Pancreas (tissue), 10 donors: ENCODE measurements at places on chromosomes 13 and 19. TPM values are rescaled to one million over a fixed set of nuclear protein-coding genes. Genes with fewer than 3 reads are reported as not detected.

- no peak overlapping the region for H3K4me3 ChIP-seq
- H3K4me1 ChIP-seq: no peaks in the 10 kb centered on the region
- no peaks in the 10 kb centered on the region for H3K27me3 ChIP-seq
- no peak for DNase-seq
Measured at GRCh38 chr19:41029524-41030432, 38.7 kb downstream of the CYP2B6 start.

GRCh38 chr13:42384265-42384664 is 112.3 kb downstream of the AKAP11 start:
- H3K4me1 ChIP-seq: no peaks in the 10 kb centered on the region
- H3K27me3 ChIP-seq: no peaks in the 10 kb centered on the region
- DNase-seq: no peak
- H3K27ac ChIP-seq: no peak overlapping the region
- no peak overlapping the region for H3K4me3 ChIP-seq
- no peaks in the 10 kb centered on the region for H3K36me3 ChIP-seq

DNA sequence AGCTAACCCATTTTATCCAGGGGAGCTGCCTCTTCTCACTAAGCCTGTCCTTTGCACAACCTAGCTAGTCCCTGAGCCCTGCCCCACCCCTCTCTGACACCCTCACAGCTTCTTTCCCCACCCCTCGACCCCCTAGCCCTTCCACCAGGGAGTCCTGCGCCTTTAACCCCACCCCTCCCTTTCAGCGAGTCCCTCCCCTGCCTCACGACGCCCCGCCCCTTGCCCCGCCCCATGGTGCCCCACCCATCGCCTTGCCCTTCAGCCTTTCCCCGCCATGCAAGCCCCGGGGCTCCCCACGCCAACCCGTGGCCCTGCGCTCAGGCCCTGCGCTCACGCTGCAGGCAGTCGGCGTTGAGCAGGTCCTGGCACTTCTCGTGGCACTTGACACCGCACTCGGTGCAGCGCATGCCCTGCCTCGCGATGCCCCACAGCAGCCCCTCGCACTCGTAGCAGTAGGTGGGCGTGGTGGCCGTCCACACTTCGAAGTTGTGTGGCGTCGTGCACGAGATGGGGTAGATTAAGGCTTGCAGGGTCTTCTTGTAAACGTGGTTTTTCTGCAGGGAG is 40.0 kb downstream of the UNC13A start:
- DNase-seq: no peak
- no peaks in the 10 kb centered on the region for H3K27me3 ChIP-seq
- H3K4me3 ChIP-seq: no peak overlapping the region
- no peaks in the 10 kb centered on the region for H3K36me3 ChIP-seq

GRCh38 chr13:111404746-111405145 is 84.3 kb downstream of the TEX29 start:
- H3K4me3 ChIP-seq: no peak overlapping the region
- DNase-seq: no peak
- no peak overlapping the region for H3K27ac ChIP-seq
- no peaks in the 10 kb centered on the region for H3K4me1 ChIP-seq

DNA sequence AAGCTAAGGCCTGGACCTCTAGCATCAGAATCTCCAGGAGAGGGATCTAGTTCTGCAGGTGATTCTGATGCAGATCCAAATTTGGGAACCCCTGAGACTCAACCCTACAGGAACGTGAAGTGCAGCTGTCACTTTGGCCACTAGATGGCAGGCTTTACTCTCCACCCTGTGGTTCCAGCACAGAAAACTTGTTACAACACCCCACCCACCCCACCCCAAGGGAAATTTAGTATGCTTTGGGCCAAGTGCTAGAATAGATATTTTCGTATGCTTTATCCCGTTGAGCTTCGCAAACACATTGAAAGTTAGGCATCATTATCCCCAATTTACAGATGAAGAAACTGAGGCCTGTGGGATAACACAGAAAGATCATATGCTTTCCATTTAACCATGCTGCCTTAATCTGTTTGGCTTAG is 232.0 kb downstream of the B3GLCT start:
- no peak overlapping the region for H3K4me3 ChIP-seq
- no peak for DNase-seq
- no peaks in the 10 kb centered on the region for H3K4me1 ChIP-seq

DNA sequence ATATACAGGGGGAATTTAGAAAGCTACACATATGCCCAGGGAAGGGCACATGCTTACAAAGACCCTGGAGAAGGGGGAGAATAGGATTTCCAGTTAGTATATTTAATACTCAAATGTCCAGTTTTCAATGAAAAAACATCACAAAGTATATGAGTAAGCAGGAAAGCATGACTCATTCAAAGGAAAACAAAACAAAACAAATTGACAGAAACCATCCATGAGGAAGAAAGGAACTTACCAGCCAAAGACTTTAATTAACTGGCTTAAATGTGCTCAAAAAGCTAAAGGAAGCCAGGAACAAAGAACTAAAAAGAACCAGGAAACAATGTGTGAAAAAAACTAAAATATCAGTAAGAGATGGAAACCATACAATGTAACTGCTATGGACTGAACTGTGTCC is 716.2 kb upstream of the ARGLU1 start:
- no peak for DNase-seq
- no peaks in the 10 kb centered on the region for H3K4me1 ChIP-seq
- no peak overlapping the region for H3K4me3 ChIP-seq
- no peaks in the 10 kb centered on the region for H3K27me3 ChIP-seq
- H3K27ac ChIP-seq: no peak overlapping the region

GRCh38 chr13:60402022-60402421 is 5.0 kb downstream of the TDRD3 start:
- no peak overlapping the region for H3K4me3 ChIP-seq
- H3K27ac ChIP-seq: no peak overlapping the region
- no peak for DNase-seq
- H3K4me1 ChIP-seq: peaks cover 10% of the 10 kb centered on the region
- no peaks in the 10 kb centered on the region for H3K27me3 ChIP-seq

GRCh38 chr13:77619655-77620054 is 77.8 kb upstream of the SLAIN1 start:
- no peaks in the 10 kb centered on the region for H3K36me3 ChIP-seq
- no peak for DNase-seq
- H3K27me3 ChIP-seq: no peaks in the 10 kb centered on the region
- H3K4me1 ChIP-seq: no peaks in the 10 kb centered on the region

DNA sequence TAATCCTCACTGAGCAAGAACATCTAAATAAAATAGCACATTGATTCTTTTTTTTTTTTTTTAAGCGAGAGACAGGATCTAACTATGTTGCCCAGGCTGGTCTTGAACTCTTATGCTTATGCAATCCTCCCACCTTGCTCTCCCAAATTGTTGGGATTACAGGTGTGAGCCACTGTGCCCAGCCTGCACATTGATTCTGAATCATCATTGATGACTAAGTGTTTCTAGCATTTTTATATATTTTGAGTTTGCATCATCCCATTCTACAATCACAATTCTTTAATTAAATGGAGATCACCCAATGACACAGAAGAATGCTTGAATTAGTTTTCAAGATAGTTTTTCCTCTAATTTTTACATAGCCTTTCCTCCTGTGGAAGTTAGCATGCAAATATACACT is 354.1 kb downstream of the KLF5 start:
- H3K36me3 ChIP-seq: no peaks in the 10 kb centered on the region
- no peaks in the 10 kb centered on the region for H3K4me1 ChIP-seq
- H3K27ac ChIP-seq: no peak overlapping the region
- H3K27me3 ChIP-seq: no peaks in the 10 kb centered on the region
- no peak for DNase-seq

GRCh38 chr13:26025771-26026170 is 26.0 kb downstream of the SHISA2 start:
- H3K4me1 ChIP-seq: peaks cover 9% of the 10 kb centered on the region
- no peak overlapping the region for H3K27ac ChIP-seq
- H3K27me3 ChIP-seq: no peaks in the 10 kb centered on the region
- no peak for DNase-seq

DNA sequence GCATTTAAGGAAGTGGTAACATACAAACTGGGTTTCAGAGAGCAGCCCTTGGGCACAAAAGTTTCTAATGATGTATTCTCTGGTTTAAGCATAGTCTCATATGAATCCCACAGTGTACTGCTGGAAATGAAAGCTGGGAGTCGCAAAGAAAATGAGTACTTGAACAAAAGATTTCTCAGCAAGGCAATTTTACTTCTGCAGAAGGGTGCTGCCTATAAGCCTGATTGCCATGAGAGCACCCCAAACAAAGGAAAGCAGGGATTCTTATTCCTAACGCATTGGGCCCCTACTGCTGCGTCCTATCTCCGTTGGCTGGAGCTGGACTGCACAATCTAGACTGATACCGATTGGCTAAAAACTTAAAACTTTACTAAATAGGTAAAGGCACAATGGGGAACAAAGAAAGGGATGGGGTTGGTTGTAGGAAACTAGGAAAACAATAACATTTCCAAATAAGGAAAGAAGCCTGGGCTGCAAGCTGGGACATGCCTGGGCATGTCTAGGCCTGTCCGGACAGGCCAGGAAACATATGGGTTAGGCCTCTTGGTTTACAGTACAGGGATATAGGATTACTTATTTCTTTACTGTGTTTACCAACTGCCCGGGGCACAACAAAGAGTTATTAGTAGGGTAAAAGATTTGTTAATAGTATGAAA is 27.4 kb upstream of the VN1R4 start:
- no peaks in the 10 kb centered on the region for H3K27me3 ChIP-seq
- H3K27ac ChIP-seq: no peak overlapping the region
- no peaks in the 10 kb centered on the region for H3K4me1 ChIP-seq
- H3K4me3 ChIP-seq: no peak overlapping the region

DNA sequence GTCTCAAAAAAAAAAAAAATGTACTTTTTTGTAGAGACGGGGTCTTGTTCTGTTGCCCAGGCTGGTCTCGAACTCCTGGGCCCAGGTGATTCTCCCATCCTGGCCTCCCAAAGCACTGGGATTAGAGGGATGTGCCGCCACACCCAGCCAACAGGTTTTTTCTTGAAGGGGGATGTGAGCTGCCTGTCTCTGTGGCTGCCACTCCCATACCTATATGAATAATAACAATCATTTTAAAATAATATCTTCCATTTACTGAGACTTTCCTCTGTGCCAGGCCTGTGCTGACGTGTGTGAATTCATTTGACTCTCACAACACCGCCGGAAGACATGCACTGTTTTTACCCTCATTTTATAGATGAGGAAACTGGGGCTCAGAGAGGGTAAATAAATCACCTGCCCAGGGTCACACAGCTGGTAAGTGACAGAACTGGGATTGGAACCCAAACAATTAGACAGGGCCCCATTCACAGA is 7.2 kb upstream of the BCL3 start:
- no peaks in the 10 kb centered on the region for H3K36me3 ChIP-seq
- H3K4me3 ChIP-seq: no peak overlapping the region
- no peak for DNase-seq
- H3K4me1 ChIP-seq: peaks cover 47% of the 10 kb centered on the region

GRCh38 chr13:88360761-88361160 is 689.6 kb downstream of the SLITRK5 start:
- H3K36me3 ChIP-seq: no peaks in the 10 kb centered on the region
- DNase-seq: no peak
- no peaks in the 10 kb centered on the region for H3K27me3 ChIP-seq
- no peak overlapping the region for H3K4me3 ChIP-seq
- H3K27ac ChIP-seq: no peak overlapping the region

- no peak overlapping the region for H3K27ac ChIP-seq
- no peak overlapping the region for H3K4me3 ChIP-seq
- no peaks in the 10 kb centered on the region for H3K4me1 ChIP-seq
- no peaks in the 10 kb centered on the region for H3K36me3 ChIP-seq
Measured at GRCh38 chr19:5445561-5446055, 9.6 kb upstream of the ZNRF4 start.

DNA sequence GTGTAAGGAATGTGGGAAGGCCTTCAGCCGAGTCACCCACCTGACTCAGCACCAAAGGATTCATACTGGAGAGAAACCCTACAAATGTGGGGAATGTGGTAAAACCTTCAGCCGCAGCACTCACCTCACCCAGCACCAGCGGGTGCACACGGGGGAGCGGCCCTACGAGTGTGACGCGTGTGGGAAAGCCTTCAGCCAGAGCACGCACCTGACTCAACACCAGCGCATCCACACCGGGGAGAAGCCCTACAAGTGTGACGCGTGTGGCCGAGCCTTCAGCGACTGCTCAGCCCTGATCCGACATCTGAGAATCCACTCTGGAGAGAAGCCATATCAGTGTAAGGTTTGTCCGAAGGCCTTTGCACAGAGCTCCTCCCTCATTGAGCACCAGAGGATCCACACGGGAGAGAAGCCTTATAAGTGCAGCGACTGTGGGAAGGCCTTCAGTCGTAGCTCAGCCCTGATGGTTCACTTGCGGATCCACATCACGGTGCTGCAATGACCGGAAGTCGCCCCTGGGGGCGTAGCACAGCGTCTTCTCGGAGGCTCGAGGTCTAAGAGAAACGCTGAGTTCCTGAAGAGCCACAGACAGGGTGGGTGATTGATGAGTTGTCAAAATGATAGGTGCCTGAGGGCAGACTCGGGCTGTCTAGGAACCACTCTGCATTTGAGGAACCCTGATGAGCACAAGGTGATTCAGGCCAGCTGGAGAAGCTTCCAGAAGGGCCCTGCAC is 12.2 kb downstream of the ZSCAN22 start:
- H3K4me1 ChIP-seq: no peaks in the 10 kb centered on the region
- H3K27me3 ChIP-seq: no peaks in the 10 kb centered on the region
- H3K36me3 ChIP-seq: peaks cover 7% of the 10 kb centered on the region
- no peak overlapping the region for H3K27ac ChIP-seq
- no peak overlapping the region for H3K4me3 ChIP-seq

The TINCR gene
- total RNA-seq: not detected

The C13orf42 gene
- total RNA-seq: not detected

The COX6B1 gene
- 159 TPM for total RNA-seq

The ATP4B gene
- total RNA-seq: not detected

The PPM1N gene
- total RNA-seq: 0.32 TPM

The PROSER3 gene
- total RNA-seq: 7.4 TPM

The SELENOV gene
- total RNA-seq: not detected
